ENCODE measurements at places on chromosomes 6 and 20.

DNA sequence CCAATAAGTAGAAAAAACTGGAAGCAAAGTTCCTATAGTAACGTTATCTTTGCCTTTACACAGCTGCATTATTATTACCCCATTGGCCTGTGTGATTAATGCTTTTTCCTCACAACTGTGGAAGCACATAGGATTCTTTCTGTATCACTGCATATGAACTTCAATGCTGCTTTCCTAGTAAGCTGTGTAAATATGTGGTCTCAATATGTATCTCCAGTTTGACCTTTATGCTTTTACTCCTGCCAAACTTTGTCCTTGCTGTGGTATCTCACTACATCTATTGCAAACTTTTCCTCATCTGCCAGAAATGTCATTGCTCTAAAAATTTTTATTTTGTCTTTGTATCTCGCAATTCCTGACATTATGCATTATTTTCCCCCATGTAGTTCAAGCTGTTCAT, 168.6 kb downstream of the ZFAND3 start:
- DNase-seq: no peak

DNA sequence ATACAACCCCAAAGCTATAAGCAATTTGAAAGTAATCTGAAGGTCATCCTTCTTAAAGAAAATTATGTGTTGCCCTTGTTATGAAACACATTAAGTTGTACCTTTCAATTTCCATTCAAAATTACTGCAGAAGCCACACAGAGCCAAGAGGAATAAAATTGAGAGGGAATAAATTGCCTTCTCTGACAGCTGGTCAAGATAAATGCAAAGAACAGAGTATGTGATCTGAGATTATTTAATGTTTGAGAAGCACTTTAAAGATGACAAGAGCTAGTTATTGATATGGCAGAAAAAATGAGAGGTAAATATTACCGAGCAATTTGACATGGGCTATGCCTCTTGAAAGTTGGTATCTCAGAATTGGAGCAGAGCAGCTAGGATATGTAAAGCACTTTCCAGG, 61.6 kb downstream of the TRDN start:
- DNase-seq: no peak

- DNase-seq: no peak
Observed at GRCh38 chr6:133567636-133568035, 321.3 kb upstream of the TCF21 start.

DNA sequence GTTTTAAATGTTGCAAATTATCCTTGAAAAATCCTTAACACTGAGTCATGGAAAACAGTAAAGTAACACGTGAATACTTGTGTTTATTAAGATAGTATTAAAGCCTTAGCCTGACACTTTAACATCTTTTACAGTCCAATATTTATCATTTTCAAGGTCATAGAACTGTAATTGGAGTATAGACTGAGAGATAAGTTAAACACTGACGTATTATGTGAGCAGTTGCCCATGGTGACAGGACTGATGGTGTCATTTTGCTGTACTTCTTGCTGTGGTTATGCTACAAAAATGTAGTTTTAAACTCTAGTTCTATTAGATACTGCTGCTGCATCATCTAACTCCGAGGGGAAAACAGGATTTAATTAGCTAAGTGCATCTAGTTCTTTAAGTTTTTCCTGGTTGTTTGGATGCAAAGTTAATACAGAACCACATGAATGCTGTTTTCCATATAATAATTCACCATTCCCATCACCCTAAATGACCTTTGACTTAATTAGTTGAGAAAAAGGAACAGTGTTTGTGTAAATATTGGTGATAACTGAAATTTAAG, 37.8 kb downstream of the SLC2A12 start:
- DNase-seq: no peak

- no peak for DNase-seq
Observed at GRCh38 chr6:16903470-16903869, 142.2 kb upstream of the ATXN1 start.

DNA sequence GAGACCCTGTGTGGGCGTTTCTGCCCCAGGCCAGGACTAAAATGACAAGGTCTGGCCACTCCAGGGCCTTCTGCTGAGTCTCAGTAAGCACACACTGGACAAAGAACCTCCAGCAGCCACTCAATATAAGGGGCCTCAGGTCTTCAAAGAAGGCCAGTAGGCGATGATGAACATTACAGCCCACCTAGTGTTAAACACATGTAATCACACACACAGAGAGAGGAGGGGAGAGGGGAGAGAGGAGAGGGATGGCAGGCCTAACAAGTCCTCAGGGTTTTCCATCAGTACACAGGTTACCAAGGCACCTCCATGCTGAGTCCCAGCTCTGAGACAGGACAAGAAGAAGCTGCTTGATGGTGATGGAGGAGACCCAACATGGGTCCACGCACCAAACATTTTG, 325.6 kb downstream of the PTPRT start:
- no peak for DNase-seq

GRCh38 chr6:4496284-4496683, 279.9 kb upstream of the CDYL start:
- no peak for DNase-seq

- no peak for DNase-seq
Observed at GRCh38 chr6:128111096-128111495, 210.2 kb upstream of the THEMIS start.

All from stimulated activated effector memory CD8-positive, alpha-beta T cell treated with anti-CD3 and anti-CD28 coated beads, Interleukin-12 subunit alpha, Interleukin-12 subunit beta, amount 100 ng/mL, for 72 hours (primary cell).